ENCODE measurements at places on chromosomes 6 and 20. TPM values are rescaled to one million over a fixed set of nuclear protein-coding genes. Genes with fewer than 3 reads are reported as not detected.

DNA sequence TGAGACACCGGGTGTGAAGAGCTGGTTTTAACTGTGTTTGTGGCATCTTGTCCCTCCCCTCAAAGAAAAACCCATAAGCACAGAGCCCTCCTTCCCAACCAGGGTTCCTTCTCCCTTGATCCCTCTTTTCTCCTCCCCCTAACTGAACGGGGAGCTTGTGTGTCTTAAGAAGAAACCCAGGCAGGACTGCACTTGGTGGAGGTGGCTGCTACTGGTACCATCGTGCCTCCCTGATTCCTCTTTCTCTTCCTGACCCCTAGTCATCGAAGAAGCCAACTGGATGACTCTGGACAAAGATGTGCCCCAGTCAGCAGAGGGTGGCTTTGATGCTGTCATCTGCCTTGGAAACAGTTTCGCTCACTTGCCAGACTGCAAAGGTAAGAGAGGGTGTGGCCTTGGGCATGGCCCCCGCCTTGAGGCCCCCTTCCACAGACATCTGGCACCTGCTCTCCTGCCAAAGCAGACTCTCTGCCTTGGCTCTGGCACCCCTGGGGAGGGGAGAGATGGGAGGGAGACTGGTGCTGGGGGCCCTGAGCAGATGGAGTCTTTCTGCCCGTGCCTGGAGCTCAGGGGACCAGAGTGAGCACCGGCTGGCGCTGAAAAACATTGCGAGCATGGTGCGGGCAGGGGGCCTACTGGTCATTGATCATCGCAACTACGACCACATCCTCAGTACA is 2.1 kb downstream of the GNMT start:
- DNase-seq, result no peak

- DNase-seq, result no peak
These were observed 86.6 kb downstream of the CD40 start for GRCh38 chr20:46204594-46205186.

- no peak for DNase-seq
These were observed 627.6 kb downstream of the MMUT start for GRCh38 chr6:48835421-48835958.

GRCh38 chr6:154448448-154449096 is 61.9 kb downstream of the CNKSR3 start:
- DNase-seq, result no peak

DNA sequence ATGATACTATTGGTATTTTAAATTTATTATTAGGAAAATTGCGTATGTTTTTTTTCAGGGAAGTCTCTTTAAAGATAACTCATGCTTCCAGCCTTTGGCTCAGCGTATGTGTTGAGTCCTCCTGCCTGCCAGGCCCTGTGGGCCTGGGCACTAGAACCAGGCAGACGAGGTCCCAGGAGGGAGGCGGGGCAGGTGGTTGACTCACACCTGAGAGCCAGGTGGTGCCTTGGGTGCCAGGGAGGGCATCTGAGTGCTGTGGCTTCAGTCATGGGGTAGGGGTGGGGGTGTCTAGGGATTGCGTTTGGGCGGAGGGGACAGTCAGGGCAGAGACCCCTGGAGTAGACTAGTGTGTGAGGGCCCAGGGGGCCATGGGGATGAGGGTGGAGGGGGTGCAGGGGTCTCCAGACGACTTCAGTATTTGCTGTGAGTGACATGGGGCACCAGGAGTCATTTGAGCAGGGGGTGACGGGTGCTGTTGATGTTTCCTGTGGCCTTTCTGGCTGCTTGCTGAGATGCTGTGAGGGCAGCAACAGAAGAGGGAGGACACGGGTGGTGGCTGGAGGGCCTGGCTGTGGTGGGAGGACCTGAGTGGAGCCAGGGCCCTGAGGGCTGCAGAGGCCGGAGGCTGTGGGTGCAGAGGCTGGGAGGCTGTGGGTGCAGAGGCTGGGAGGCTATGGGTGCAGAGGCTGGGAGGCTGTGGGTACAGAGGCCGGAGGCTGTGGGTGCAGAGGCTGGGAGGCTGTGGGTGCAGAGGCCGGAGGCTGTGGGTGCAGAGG is 14.8 kb upstream of the ADRM1 start:
- DNase-seq, result no peak

- DNase-seq, result peak; percentile 30
These were observed 74.9 kb downstream of the NCOA3 start for GRCh38 chr20:47576516-47577033.

DNA sequence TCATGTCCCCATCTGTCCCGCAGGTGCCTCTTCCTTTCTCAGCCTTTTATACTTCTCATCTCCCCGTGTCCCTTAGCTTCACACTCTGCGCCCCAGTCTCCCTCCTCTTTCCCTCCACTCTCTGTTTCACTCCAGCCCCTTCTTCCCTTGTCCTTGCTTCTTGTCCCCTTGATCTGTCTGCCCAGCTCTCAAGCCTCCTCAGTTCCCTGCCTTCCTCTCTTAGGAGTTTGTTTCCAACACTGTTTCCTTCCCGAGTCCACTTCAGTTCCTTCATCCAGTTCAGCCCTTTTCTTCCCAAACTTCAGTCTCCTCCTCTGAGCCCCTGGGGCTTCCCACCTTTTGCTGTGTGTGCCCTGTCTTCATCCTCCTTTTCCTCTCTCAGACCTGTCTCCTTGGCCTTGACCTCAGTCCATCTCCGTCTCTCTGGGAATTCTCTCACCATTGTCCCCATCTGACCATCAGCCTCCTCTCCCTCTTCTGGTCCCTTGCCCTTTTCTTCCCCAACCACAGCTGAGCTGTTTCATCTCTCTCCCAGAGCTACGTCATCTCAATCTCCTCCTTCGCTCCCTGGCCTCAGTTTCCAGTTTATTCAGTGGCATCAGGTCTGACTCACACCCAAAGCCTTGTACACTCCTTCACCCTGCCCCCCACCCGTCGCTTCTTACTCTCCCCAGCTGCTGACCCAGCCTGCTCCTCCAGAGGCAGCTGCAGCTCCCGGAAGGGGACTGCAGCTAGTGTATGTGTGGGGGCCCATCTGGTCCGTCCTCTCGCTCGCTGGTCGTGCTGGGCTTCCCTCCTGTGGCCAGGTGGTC is 2.7 kb upstream of the DDR1 start:
- DNase-seq, result no peak

- no peak for DNase-seq
These were observed 80.1 kb downstream of the LYRM4 start for GRCh38 chr6:5180636-5181035.

GRCh38 chr6:6646859-6647258 is 58.3 kb downstream of the LY86 start:
- no peak for DNase-seq

GRCh38 chr20:61119794-61120410 is 132.2 kb upstream of the CDH4 start:
- DNase-seq, result no peak

GRCh38 chr6:31474871-31475286 is 23.1 kb upstream of the MICB start:
- DNase-seq, result no peak

DNA sequence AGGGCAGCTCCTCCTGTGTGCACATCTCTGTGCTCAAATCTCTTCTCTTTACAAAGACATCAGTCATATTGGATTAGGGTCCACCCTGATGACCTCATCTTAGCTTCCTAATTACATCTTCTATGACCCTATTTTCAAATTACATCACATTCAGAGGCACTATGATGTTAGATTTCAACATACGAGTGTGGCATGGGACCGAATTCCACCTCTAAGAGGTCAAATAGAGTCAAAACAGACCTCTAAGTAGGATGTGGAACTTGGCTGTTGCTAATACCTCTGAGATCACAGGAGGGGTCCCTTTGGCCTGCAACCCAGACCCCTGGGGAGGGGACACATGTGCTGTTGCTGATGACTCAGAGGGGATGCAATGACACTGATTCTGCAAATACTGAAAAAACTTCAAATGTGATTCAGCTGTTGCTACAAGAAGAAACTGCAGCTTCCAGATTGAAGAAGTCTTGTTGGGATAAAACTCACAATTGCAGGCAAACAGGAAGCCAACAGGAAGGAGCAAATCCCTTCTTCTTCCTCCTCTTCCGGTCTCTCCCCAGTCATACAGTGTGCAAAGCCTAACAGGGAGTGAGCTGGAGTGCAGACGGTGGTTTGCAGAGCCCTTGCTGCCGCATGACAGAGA is 216.2 kb downstream of the MYLK4 start:
- no peak for DNase-seq

DNA sequence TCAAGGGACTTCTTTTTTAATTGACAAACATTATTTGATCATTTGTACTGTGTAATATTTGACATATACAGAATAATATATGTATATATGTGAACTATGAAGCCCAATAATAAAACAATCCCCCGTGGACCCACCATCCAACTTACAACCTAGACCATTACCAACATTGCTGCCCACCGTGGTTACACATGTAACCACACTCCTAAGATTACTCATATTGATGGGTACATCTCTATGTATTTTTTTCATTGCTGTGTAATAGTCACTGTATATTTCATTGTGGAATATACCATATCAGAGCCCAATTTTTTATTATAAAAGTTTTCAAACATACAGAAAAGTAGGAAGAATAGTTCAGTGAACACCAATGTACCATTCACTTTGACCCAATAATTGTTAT is 94.3 kb downstream of the RTN4IP1 start:
- no peak for DNase-seq

- DNase-seq, result no peak
These were observed 76.7 kb upstream of the SYNJ2 start for GRCh38 chr6:157904999-157905398.

DNA sequence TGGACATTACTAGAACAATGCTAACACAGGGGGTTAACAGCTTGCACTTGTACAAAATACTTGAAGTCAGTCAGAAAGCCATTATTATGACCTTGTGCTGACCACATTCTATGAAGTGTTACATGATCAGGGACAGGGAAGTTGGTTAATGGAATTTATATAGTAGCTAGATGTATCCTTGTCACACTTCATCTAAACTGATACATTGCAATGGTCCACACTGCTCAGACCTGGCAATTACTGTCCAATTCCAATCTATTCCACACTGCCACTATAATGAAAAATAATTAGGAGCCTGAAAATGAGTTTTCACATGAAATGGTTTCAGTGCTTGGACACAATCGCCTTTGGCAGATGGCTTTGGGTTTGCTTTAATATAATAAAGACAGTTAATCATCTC is 850.8 kb downstream of the EPHA7 start:
- no peak for DNase-seq

DNA sequence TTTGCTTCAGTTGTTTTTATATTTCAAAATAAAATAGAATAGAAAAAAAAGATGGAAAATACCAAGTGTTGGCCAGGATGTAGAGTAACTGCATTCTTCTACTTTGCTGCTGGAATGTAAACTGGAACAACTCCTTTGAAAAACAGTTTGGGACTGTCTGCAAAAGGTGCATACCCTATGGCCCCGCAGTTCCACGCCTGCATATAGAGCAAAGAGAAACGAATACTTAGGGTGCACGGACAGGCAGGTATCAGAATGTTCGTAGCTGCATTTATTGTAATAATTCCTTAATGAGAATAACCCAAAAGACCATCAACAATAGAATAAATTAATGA is 603 bp upstream of the RAB23 start:
- no peak for DNase-seq

- no peak for DNase-seq
These were observed 16.3 kb downstream of the HEBP2 start for GRCh38 chr6:138420356-138420755.

GRCh38 chr6:134170844-134171243 is 118.4 kb upstream of the SLC2A12 start:
- no peak for DNase-seq

GRCh38 chr6:14117158-14118090 is at the start of gene CD83:
CD83 (plus strand) TSS chr6:14117772; CDS start chr6:14117812, 40 bp downstream.
- peak; percentile 85 for DNase-seq

DNA sequence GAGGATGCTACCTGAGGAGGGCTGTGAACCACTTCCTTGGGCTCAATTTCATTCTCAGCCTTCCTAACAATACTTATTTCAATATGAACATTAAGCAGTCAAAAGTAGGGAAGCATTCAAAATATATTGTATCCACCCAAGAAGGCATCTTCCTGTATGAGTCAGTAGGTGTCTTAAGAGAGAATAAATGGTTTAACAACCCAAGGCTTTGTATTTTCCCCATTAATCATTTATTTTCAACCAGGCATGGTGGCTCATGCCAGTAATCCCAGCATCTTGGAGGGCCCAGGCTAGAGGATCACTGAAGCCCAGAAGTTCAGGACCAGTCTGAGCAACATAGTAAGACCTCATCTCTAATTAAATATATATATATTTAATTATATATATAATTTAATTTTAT is 74.5 kb upstream of the MARCKS start:
- no peak for DNase-seq

GRCh38 chr6:100479179-100480035 is 14.7 kb upstream of the SIM1 start:
- DNase-seq, result no peak

KCNK5 gene
- 0.86 TPM for total RNA-seq

PRL gene
- total RNA-seq, result not detected

SDC4 gene
- 8.2 TPM for total RNA-seq

GABRR1 gene
- not detected for total RNA-seq

RSPH4A gene
- total RNA-seq, result 0.52 TPM

LY6G6D gene
- not detected for total RNA-seq

GMPR gene
- total RNA-seq, result 1.8 TPM

TBC1D22B gene
- 13.3 TPM for total RNA-seq

PLG gene
- not detected for total RNA-seq

HLA-DRA gene
- 100 TPM for total RNA-seq

VNN1 gene
- not detected for total RNA-seq

ADGRF5 gene
- not detected for total RNA-seq

TGM3 gene
- not detected for total RNA-seq

PSORS1C1 gene
- not detected for total RNA-seq

ALDH8A1 gene
- 4.4 TPM for total RNA-seq

TFAP2D gene
- total RNA-seq, result not detected

All from CD4-positive, CD25-positive, alpha-beta regulatory T cell (primary cell).